ENCODE measurements at places on chromosomes 4 and X.

GRCh38 chr4:27218013-27218412 lies 357.4 kb downstream of the STIM2 start:
- no peak for DNase-seq

DNA sequence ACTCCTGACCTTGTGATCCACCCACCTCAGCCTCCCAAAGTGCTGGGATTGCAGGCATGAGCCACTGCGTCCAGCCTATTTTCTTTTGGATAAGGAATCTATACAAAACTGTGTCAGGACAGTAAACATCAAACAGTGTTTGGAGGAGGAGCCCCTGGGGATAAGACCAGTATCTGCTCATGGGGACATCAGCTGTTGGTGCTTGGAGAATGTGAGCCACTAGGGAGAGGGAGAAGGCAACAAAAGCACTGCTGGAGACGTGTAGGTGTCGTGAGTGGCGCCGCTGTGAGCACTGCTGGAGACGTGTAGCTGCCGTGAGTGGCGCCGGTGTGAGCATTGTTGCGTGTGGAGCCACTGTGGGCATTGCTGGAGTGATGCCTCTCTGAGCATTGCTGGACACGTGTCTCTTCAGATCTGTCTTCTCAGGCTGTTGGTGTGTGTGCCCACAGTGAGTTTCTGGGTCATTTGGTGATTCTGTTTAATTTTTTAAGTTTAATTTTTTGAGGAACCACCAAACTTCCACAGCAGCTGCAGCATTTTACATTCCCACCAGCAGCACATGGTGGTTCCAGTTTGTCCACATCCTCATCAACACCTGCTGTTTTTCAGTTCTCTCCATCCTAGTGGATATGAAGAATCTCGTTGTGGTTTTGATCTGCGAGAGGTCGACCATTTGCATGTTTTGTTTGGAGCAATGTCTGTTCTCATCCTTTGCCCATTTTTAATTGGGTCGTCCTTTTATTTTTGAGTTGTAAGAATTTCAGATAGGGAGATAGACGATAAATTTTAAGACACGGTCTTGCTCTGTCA lies 19.0 kb downstream of the DGKQ start:
- no peak for DNase-seq

- no peak for DNase-seq
These were observed 9.9 kb upstream of the SLC25A6 start for GRCh38 chrX:1401611-1402430.

DNA sequence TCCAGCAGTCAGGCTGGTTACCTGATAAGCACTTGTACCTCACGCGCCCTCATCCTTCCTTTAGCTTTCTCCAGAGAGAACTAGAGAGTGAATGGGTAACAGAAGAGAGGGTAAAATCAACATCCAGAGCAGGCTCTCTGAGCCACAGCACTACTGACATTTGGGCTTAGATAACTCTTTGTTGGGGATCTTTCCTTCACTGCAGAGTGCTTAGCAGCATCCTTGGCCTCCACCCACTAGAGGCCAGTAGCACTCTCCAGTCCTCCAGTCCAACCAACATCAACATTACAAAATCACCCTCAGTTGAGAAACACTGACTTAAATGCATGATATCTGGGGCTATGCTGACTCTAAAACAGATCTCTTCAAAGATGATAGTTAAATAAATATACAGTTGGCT lies 220.7 kb downstream of the TACR3 start:
- no peak for DNase-seq

DNA sequence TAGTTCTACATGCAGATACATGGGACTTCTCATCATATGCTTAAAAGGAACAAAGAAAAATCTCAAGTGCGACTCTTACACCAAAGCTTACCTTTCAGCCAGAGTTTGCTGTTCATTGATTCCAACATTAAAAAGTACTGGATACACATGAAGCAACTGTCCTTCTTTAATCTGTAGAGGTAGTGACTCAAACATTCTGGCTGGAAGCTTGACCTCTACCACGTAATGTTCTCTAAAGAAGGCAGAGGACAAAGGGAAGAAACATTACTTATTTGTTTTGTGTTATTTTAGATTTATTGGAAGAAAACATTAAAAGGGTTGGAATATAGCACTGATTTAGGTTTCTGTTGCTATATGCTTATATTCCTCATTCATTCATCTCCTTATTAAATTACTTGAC lies 476.1 kb downstream of the IL15 start:
- no peak for DNase-seq

DNA sequence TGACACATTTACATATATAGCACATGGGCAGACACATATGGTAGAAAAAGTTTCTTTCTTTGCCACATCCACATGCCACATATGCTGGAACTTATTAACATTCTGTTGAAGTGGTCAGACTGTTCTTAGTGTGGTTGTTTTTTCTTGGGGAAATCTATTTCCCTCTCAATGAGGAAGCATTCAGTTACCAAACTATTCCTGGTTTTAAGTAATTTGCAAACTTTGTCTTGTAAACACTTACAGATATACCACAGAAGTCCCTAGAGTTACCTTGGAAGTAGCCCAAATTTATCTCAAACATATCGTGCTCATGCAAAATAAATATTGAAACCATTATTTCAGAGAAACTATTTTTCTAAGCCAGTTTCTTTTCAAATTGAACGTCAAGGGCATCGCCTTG lies 625.5 kb upstream of the INTU start:
- DNase-seq: no peak

DNA sequence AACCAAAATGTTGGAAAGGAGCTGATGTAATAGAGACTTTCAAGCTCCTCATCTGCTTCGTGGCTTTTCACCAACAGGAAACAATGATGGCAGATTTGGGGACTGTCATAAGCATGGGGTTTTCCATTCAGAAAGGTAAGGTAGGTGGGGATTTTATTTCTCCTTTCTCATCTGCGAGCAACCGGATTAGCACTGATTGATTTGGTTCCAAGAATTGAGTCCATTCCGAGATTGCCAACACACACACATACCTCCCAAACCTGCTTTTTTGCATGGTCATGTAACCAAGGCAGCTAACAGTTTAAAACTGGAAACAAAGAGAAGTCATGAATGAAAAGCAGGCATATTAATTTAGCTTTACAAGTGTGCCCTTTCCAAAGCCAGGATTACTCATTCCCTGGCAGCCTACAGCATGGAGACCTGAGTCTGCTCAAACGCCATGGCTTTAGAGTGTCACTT lies 63.0 kb upstream of the LNX1 start:
- DNase-seq: peak; percentile 25

DNA sequence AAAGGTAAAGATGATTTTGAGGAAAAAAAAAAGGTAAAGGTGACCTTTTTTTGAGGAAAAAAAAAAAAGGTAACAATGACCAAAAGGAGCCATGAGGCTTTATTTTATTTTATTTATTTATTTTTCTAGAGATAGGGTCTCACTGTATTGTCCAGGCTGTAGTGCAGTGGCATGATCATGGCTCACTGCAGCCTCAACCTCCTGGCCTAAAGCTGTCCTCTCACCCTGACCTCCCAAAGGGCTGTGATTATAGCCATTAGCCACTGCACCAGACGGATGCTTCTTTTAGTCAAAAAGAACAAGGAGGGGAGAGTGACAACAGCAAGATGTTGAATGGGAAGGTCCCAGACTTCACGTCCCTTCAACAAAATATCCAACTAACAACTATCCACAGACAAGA lies 30.4 kb downstream of the LRIT3 start:
- no peak for DNase-seq

DNA sequence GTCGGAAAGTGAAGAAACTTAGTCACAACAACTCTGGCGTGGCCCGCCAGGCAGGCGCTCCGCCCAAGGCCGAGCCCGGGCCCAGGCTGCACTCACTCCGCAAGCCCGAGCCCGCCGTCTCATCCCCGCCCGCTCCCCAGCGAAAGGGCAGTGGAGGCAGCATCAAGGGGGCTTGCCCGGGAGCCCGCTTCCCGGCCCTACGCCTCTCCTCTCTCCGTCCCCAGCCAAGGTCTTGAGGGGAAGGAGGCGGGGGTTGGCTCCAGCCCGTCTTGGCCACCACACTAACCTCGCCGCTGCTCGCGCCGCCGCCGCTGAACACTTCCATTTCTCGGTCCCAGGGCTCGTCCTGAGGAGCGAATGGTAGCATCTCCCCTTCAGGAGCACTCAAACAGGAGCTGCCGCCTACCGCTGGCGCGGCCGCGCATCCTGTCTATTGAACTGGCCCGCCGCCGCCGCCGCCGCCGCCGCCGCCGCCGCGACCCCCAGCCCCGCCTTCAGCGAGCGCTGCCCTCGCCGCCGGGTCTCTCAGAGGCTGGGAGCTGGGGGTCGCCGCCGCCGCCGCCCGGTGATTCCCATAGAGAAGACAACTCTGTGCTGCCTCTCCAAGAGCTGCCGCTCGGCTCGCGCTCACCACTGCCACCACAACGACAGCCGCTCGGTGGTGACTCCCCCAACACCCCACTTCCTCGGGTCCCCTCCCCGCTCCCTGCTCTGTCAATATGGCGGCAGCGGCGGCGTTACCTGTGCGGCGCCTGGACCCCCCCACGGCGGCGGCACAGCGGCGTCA lies at the start of gene RPS6KA6:
RPS6KA6 (minus strand) TSS at position 667 of the 787 bp plus-strand sequence; CDS start at position 367, 300 bp downstream.
- DNase-seq: peak; percentile 53

DNA sequence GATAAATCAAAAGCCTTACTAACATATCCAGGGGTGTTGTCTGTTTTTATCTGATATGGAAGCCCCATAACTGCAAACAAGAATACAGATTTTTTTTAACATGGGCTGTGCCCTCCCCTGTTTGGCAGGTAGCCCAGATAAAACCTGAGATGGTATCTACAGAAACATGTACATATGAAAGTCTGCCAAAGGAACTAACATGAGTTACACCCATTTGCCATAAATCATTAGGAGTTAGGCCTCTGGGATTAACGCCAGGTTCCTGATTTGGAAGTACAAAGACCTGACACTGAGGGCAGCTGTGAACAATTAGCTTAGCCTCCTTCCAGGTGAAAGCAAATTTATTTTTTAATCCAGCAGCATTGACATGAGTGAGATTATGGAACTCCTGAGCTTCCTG lies 264.3 kb downstream of the TECRL start:
- no peak for DNase-seq
